ENCODE measurements at places on chromosomes 7 and 10.

DNA sequence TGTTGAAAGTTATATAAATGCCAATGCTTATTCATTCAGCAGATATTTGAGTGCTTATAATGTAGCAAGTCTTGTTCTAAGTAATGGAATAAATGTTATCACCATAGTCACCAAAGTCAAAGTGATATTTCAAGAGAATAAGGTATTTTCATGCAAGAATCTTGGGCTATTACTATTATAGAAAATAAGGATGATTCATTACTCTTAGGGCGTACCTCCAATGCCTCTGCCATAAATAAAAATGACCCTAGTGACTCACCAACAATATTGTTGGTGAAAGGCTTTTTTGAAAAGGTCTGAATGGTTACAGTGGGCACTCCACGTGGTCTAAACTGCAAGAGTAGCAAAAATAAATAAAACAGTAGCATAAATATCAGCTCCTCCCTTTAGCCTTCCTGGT lies 68.4 kb downstream of the RALA start:
- DNase-seq: no peak

GRCh38 chr10:126458466-126458865 lies 70.2 kb upstream of the ADAM12 start:
- DNase-seq: no peak

- no peak for DNase-seq
Observed at GRCh38 chr7:155206318-155207020, 91.2 kb upstream of the INSIG1 start.

- DNase-seq: no peak
Observed at GRCh38 chr7:113892818-113893217, 26.0 kb downstream of the PPP1R3A start.

- no peak for DNase-seq
Observed at GRCh38 chr7:76343931-76344321, 14.9 kb downstream of the YWHAG start.

DNA sequence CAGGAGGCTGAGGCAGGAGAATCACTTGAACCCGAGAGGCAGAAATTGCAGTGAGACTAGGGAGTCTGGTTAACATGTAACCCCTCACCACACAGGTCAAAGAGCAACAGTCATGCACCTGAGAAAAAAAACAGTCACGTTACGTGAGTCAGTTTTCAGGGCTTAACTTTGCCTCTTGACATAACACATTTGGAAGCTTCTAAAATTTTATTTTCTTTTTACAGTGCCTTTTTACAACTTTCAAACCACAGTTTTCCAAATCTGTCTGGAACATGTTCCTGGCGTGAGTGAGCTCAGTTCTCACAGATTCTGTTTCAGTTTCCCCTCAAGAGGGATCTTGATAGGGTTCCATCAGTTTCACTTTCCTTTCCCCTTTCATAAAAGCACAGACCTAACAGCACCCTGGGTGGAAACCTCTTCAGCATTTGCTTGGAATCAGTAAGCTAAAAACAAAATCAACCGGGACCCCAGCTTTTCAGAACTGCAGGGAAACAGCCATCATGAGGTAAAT lies 4.4 kb downstream of the IFIT3 start:
- DNase-seq: no peak

Measured in GM23338 (cell line).